ENCODE measurements at places on chromosomes 6 and 20.

DNA sequence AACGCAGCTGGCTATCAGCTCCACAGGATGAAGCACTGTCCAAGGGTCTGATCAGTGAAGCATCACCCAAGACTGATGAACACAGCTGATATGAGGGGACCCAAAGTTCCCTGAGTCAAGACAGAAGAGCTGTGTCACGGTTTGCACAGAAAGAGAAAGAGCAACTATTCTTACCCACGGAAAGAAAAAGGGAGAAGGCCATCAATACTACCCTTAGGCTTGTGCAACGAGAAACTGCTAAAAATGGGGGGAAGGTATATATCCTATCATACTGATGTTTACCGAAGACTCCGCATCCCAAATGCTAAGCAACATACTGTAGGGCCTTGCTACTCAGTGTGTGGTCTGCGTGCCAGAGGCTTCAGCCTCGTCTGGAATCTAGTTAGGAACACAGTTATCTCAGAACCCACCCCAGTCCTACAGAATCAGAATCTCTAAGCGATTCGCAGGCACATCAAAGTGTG lies 665 bp downstream of the FASTKD5 start:
- DNase-seq, result peak; percentile 64

DNA sequence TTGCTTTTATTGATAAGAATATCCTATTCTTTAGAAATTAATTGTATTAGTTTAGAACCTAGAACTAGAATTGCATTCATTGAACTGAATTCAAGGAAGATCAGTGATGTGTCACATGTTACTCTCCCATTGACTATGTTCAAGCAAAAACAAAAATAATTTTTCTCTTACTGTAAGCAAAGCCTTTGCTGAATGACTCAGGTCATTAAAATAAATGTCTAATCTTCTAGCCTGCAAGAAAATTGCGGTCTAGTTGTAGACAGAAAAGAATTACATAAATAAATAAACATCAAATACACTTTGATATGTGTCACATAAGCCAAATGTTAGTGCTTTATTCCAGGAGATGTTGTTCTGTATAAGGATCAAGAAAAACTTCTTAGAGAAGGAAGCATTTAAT lies 387.9 kb downstream of the ADGRB3 start:
- no peak for DNase-seq

DNA sequence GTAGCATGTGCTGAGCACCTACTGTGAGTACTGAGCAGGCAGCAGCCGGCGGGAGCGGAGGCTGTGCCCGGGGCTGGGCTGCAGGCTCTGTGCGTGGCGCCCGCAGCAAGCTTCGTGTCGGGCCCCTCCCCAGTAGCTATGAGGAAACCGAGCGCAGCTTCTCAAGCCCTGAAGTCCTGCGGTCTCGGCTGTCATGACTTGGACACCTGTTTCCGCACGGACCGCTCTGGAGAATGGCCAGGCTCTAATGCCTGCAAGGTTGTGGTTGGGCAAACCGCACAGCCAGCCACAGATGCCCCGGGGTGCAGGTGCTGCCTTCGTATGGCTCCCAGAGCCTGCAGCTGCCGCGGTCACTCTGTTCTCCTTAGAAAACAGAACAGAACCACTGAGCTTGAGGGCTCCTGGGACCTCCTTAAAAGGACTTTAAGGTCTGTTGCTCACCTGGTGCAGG lies 33.7 kb downstream of the PYGB start:
- DNase-seq, result no peak

- DNase-seq, result no peak
Observed at GRCh38 chr6:16274483-16274882, 36.1 kb downstream of the GMPR start.

DNA sequence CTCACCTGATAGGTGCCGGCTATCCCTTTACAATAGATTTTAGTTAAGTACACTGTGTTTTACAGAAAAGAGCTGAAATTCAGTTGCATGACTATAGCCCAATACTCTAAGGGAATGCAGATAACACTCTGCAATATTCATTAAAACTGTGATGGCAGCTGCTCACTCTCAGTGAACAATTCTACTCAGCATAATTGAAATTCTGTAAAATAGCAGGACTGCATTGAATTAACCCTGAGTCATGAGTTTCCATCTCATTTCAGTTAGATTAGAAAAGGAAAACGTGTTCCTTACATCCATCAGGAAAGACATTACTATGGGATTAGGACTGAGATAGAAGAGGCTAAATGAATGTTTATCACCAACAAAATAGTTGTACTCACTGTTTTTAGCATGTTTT lies 613.3 kb upstream of the JAG1 start:
- DNase-seq, result no peak

DNA sequence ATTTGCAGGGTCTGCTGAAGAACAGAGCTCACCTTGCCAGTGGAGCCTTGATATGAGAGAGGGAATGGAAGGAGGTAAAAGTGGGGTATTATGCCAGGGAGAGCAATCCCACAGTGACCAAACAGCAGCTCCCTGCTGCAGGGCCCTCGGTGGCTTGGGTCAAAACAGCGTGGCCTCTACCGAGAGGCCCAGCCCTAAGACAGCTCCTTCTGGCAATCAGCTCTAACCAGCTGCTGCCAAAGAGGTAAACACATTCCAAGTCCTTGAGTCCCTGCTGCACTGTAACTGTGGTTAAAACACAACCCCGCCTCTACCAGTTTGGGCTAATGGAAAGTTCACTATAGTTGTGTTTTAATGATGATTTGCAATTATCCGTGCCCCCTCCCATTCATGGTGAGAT lies 1.4 kb upstream of the DAAM2 start:
- no peak for DNase-seq

- peak; percentile 54 for DNase-seq
Observed at GRCh38 chr6:84764332-84765049, at the start of gene TBX18. TBX18 (minus strand) TSS chr6:84764598; CDS start chr6:84764181, 417 bp downstream.

- no peak for DNase-seq
Observed at GRCh38 chr20:3940905-3941304, 51.7 kb downstream of the PANK2 start.

DNA sequence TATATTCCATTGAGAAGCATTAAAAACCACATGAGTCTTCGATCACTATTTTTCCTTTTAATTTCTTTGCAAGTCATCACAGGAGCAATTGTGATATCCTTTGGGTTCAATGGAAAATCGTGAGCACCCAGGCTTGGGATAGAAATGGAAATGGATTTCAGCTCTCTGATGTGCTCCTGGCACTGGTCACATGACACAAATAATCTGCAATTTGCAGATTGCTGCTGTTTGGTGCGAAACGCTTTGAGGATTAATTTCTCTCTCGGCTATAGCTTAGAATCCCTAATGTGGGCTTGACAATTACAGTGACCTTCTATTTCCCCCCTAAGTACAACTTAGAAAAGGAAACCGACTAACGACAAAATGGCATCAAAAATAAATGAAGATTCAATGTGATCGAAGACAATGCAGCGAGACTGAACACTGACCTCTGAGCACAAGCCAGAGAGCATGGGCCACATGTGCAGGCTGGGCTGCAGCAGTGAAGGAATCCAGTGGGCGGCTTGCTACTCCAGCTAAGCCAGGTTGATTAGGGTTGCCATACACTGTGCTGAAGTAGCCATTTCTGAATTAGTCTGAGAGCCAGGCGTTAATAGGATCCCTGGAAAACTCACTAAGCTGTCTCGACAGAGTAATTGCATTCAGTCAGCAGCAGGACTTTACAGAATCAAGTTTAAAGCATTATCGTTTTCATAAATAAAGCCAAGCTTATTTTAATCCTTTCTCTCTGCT lies 301.8 kb upstream of the AGPAT4 start:
- DNase-seq, result no peak

DNA sequence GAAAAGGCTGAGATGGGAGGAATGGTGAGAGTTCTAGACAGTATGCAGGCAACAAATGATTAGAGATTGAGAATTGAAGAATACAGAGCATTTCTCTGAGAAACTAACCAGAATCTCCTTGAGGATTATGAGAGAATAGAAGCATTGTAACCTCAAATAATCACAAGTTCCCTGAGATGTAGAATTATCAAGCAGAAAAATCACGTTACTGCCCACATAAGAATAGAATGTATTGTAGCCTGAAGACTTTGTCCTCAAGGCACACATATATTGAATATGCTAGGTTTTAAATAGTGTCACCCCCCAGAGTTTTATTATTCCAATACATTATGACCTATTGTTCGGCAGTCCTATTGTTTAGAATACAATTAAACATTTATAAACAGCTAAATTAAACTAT lies 57.2 kb downstream of the CNKSR3 start:
- DNase-seq, result no peak

DNA sequence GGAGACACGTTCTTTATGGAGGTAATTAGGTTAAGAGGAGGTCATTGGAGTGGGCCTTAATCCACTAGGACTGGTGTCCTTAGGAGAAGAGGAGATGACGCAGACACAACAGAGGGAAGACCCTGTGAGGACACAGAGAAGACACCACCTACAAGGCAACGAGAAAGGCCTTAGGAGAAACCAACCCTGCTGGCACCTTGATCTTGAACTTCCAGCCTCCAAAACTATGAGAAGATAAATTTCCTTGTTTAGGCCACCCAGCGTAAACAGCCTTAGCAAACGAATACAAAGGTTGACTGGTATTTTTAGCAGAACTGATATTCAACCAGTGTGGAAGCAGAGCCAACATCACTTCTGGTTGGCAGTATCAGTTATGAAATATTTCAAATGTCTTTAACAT lies 75.2 kb downstream of the GFOD1 start:
- no peak for DNase-seq

GRCh38 chr6:56729719-56730118 lies 87.0 kb upstream of the DST start:
- no peak for DNase-seq

GRCh38 chr6:15349379-15349778 lies 103.5 kb downstream of the JARID2 start:
- no peak for DNase-seq

DNA sequence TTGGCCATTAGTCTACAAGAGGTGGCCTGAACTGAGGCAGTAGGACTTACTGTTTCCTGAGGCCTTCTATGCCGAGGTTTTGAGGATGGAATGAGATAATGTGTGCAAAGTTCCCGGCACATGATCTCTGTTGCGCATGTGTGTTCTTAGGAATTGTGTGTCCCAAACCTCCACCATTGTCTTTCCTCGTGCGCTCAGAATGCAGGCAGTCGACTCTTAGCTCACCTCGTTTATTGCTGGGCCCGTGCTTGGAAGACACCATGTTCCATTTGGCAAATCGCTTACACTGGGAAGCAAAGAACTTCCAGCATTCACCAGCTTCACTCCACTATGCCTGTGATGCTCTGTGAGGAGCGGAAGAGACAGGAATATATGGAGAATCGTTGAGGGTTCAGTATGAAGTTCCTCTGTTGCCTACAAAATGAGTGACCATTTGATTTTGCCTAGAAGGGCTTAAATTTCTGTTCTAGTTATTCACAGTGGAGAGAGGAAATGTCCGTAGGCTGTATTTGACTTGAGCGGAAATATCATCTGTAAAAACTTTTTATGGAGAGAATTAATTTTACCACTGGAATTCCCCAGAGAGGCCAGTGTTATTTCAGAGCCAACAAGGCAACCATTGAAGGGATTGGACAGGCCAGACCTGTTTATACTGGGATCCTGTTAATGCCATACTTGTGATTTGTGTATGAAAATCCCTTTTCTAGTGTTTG lies 75.7 kb upstream of the CLDN20 start:
- no peak for DNase-seq

- no peak for DNase-seq
Observed at GRCh38 chr6:151284548-151285017, 44.8 kb downstream of the AKAP12 start.

- DNase-seq, result no peak
Observed at GRCh38 chr20:24701668-24702067, 232.2 kb downstream of the SYNDIG1 start.

- peak; percentile 57 for DNase-seq
Observed at GRCh38 chr6:37239526-37239925, 18.0 kb upstream of the TBC1D22B start.

GRCh38 chr20:63092660-63093215 lies 86.0 kb upstream of the BHLHE23 start:
- DNase-seq, result no peak

- no peak for DNase-seq
Observed at GRCh38 chr6:13916230-13916944, 8.4 kb upstream of the RNF182 start.

- no peak for DNase-seq
Observed at GRCh38 chr6:71510856-71511255, 222.2 kb downstream of the OGFRL1 start.

GRCh38 chr6:110295451-110296165 lies 62.5 kb downstream of the METTL24 start:
- DNase-seq, result no peak

DNA sequence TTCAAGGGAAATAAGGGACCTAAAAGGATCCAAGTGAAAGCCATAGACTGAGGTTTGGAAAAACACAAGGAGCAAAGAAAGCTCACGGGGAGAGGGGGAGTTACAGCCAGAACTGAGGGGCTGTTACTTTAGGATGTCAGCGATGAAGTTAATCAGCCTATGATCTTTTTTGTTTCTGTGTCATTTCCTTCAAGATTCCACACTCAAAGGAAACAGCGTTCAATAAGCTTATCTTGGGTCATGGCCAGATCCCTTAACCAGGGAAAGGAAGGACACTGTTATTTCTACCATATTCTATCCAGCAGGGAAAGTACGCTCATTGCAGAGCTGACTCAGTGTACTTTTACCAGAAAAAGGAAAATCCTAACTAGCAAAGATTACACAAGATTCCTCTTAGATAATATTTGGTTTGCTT lies 132.8 kb downstream of the PFDN4 start:
- DNase-seq, result no peak

- no peak for DNase-seq
Observed at GRCh38 chr20:47865912-47866311, 80.6 kb upstream of the SULF2 start.

GRCh38 chr6:144353871-144354314 lies 68.8 kb downstream of the UTRN start:
- DNase-seq, result no peak

DNA sequence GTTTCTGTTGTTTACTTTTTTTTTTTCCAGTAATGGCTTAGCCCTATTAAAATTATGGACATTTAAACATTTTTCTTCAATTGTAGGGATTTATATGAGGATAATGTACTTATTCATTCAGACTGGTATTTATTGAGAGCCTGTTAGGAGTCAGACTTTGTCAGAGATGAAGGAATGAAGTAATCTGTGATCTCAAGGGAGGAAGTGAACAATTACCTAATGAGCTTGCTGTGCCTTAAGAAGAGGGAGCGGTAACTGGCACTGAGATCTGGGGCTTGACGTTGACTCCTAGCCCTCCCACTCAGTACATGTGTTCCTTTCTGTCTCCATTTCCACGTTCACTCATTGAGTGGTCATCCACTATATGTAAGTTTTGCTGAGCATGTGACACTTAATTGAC lies 12.6 kb downstream of the AFDN start:
- DNase-seq, result no peak

GRCh38 chr6:156767603-156768467 lies 9.3 kb upstream of the ARID1B start:
- DNase-seq, result no peak

- no peak for DNase-seq
Observed at GRCh38 chr20:725491-725890, 42.8 kb downstream of the SLC52A3 start.

- DNase-seq, result no peak
Observed at GRCh38 chr20:32945710-32946221, 58.5 kb downstream of the SUN5 start.

DNA sequence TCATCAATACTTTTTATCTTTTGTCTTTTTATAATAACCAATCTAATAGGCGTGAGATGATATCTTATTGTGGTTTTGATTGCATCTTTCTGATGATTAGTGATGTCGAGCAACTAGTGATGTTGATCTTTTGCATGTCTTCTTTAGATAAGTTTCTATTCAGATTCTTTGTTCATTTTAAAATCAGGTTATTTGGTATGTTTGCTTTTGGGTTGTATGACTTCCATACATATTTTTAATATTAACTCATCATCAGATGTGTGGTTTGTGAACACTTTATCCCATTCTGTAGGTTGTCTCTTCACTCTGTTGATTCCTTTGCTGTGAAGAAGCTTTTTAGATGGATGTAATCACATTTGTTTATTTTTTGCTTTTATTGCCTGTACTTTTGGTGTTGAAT lies 295.8 kb downstream of the BCKDHB start:
- DNase-seq, result no peak

Data from suppressor macrophage treated with lipopolysaccharide for 4 hours (primary cell).